ENCODE measurements at places on chromosomes 11 and 22. TPM values are rescaled to one million over a fixed set of nuclear protein-coding genes. Genes with fewer than 3 reads are reported as not detected.

Gene KIRREL3
- 0.19 TPM for total RNA-seq

Gene ASRGL1
- total RNA-seq, result 62.2 TPM

Gene SULT4A1
- 0.57 TPM for total RNA-seq

Gene APOA4
- total RNA-seq, result not detected

Gene OR6A2
- total RNA-seq, result 0.25 TPM

- no peak for DNase-seq
Observed at GRCh38 chr22:23313791-23314567, 133.7 kb downstream of the BCR start.

- no peak for DNase-seq
Observed at GRCh38 chr11:113647856-113648255, 58.3 kb downstream of the TMPRSS5 start.

GRCh38 chr11:103536335-103536722 lies 427.1 kb downstream of the DYNC2H1 start:
- no peak for DNase-seq

- DNase-seq, result no peak
Observed at GRCh38 chr11:130165601-130166456, 6.2 kb downstream of the ST14 start.

- no peak for DNase-seq
Observed at GRCh38 chr11:70556884-70557741, 158.8 kb downstream of the CTTN start.

- DNase-seq, result peak; percentile 61
Observed at GRCh38 chr11:85595285-85595884, 31.8 kb downstream of the DLG2 start.

Measured in kidney (tissue), 22 donors.